CMK (cell line): ENCODE measurements at places on chromosomes 2 and 18.

- DNase-seq: no peak
Measured at GRCh38 chr2:168137510-168138180, 109.8 kb downstream of the STK39 start.

DNA sequence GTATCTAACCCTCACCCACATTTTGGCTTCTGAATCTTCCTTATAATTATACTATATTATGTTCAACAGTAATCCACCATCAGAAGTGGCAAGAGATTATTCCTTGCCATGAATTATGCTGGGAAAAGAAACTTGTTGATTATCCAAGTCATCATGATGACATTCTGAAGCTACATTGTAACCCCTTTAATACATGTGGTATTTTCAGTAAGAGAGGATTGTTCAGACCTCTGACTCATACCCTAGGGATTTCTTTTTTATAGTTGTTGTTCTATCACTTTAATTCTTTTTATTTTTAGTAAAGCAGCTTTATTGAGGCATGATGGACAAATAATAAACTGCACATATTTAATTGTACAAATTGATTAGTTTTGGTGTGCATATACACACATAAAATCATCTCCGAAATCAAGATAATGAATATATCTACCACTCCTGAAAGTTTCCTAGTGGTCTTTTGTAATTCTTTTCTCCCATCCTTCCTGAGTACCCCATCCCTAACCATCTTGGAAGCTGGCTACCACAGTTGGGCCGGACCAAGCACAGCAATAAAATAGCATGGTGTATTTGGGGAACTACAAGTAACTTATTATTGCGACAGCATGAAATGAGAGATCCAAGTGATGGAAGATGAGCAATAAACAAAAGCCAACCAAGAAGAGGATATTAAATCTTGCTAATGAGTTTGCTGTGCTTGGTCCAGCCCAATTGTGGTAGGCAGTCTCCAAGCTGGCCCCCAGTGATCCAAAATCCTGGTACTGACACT is 159.9 kb downstream of the BARD1 start:
- no peak for DNase-seq

- no peak for DNase-seq
Measured at GRCh38 chr2:85853499-85854165, 35.2 kb downstream of the ST3GAL5 start.

DNA sequence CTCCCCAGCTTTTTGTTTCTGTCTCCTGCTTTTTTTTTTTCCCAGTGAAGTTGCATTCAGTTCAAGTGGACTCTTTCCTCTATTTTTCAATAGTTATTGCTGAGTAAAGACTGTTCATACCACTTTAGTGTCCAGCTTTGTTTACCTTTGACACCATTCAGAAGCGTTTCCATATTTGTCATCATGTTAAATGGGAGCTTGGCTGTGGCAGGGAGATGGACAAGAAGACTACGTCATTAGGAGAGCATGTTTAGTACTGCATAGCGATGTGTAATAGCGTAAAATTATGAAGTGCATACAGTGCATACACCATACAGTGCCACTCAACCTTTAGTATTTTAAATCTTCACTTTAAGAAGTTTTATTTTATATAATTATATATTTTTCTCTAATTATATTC is 655.9 kb downstream of the DCC start:
- DNase-seq: no peak

- no peak for DNase-seq
Measured at GRCh38 chr2:66813525-66813924, 378.6 kb downstream of the MEIS1 start.

DNA sequence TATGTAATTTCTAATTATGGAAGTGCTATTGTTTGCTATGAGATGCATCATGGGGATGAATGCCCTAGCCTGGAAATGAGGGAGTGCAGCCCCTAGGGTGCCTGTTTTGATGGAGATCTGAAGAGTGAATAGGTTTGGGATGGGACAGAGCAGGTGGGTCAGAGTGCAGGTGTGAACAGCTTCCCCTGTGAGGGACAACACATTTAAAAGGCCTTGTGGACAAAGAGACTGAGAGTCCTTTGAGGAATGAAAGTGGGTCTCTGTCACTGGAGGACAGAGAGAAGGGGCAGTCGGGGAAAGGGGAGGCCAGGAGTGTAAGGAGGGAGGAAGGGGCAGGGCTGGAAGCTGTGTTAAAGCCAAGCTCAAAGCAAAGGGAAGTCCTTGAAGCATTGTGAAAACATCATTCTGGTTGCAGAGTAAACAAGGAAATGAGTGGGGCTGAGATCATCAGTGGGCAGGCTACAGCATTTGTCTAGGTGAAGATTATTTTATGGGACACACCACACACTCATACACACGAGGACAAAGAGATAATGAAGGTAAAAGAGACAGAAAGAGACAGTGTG is 877.6 kb downstream of the SLC4A3 start:
- no peak for DNase-seq

DNA sequence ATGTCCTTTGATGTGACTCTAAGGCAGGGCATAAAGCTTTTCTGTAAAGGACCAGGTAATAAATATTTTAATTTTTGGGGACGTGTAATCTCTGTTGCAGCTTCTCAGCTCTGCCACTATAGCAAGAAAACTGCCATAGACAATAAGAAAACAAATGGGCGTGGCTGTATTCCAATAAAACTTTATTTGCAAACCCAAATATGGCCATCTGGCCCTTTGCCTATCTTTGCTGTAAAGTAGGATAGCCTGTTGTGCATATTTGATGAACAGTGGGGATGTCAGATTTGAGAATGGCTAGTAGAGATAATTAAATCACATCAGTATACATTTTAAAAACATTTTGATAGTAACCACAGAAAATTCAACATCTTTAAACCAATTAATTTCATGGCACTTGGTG is 95.6 kb upstream of the NOSTRIN start:
- no peak for DNase-seq

- no peak for DNase-seq
Measured at GRCh38 chr2:180728928-180729559, 251.4 kb upstream of the UBE2E3 start.

GRCh38 chr2:15178946-15179345 is 382.2 kb downstream of the NBAS start:
- DNase-seq: no peak

GRCh38 chr2:230225486-230225885 is at the start of gene SP140:
Gene SP140, plus strand, starts transcription at chr2:230225736. Its CDS starts 109 bp downstream, at chr2:230225845.
- no peak for DNase-seq

GRCh38 chr18:32684096-32684495 is 88.7 kb downstream of the KLHL14 start:
- DNase-seq: no peak

DNA sequence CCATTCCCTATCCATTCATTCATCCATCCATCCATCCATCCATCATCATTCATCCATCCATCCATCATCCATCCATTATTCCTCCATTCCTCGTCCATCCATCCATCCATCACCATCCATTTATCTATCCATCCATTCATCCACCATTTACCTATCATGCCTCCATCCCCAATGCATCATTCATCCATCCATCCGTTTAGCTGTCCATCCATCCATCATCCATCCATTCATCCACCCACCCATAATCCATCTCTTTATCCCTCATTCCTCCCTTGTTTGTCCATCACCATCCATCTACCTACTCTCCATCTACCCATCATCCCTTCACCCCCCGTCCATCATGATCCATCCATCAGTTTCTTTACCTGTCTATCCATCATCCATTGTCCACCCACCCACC is 13.6 kb downstream of the NFATC1 start:
- DNase-seq: no peak

- DNase-seq: no peak
Measured at GRCh38 chr2:54143780-54144179, 28.4 kb downstream of the ACYP2 start.

DNA sequence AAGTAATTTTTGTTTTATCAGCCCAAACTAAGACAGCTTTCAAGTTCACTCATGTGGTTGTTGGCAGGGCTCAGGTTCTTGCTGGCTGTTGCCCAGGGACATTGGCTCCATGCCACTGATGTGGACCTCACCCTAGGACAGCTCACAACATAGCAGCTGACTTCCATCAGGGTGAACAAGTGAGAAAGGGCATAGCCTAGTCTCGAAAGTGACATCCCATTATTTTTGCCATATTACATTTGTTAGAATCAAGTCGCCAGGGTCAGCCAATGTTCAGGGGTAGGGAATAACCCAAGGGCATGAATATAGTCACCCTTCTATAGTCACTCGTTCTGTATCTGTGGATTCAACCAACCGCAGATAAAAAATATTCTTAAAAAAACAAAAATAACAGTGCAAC is 10.7 kb upstream of the CWC22 start:
- DNase-seq: no peak

DNA sequence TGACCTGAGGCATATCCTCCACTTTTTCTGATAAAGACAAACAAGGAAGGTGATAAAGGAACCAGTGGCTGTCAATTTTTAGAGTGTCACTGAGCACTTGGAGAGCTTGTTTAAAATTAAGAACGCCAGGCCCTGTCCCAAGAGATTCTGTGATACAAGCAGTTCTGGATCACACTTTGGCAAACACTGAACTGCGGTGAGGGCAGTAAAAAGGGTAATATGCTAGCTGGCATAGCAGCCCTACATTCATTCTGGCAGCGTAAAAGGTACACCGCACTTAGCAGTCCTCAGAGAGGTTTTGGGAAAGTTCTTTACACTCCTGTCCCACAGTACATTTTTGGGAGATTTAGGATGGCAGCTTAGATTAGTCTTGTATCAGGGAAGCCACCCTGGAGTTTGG is 101.3 kb upstream of the CCDC150 start:
- no peak for DNase-seq

- no peak for DNase-seq
Measured at GRCh38 chr18:61334951-61335683, 1.9 kb downstream of the CDH20 start.

GRCh38 chr18:73945130-73945792 is 202.4 kb downstream of the FBXO15 start:
- no peak for DNase-seq

- DNase-seq: no peak
Measured at GRCh38 chr2:29787473-29788465, 133.6 kb downstream of the ALK start.

GRCh38 chr2:198973181-198973580 is 484.6 kb downstream of the SATB2 start:
- no peak for DNase-seq

GRCh38 chr2:151161821-151162551 is 99.7 kb downstream of the RBM43 start:
- DNase-seq: no peak

DNA sequence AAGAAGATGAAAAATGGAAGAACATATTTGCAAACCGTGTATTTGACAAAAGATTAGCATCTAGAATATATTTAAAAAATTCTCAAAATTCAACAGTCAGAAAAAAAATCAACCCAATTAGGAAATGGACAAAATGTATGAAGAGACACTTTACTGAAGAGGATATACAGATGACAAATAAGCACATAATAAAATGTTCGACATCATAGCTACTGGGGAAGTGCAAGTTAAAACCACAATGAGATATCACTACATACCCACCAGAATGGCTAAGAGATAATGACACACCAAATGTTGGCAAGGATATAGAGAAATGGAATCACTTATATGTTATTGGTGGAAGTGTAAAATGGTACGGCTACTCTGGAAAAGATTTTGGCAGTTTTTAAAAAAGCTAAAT is 11.7 kb upstream of the NUP35 start:
- no peak for DNase-seq

DNA sequence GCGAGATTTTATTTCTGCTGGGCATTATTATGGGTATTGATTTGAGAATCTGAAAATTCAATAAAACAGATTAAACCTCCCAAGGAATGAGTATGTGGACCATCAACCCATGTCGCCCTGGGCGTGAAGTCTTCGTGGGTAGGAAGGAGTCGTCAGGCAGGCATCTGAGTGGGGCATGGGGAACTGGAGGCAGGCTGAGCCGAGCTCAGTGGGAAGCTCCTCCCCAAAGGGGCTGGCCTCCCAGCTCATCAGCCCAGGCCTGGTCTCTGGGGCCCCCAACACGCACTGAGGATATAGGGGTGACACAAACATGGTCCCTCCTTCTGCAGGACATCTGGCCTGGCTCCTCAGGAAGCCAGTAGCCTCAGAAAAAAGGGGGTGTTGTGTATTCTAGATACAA is 265.2 kb downstream of the TFCP2L1 start:
- DNase-seq: no peak

- DNase-seq: no peak
Measured at GRCh38 chr2:119360423-119360966, 6.1 kb downstream of the C2orf76 start.

DNA sequence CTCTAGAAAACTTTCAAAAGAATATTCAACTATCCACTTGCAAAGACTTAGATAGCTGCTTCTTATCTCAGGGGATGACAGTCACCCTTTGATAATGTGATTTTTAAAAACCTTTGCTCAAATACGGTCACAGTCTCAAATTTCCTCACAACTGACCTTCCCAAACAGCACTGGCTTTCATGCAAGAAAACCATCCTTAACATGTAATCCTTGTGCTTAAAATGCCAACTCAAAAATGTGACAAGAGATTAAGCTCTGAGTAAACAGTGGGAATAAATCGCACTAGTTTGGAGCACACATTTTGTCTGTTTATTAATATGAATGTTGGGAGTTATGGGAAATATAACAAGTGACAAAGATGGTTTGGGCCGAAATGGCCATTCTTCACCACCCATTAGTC is 87.5 kb upstream of the CCBE1 start:
- no peak for DNase-seq

- DNase-seq: no peak
Measured at GRCh38 chr2:221018262-221018661, 553.8 kb downstream of the EPHA4 start.

GRCh38 chr18:8969639-8970390 is 132.7 kb upstream of the NDUFV2 start:
- no peak for DNase-seq

GRCh38 chr18:37242826-37243560 is 322.6 kb downstream of the CELF4 start:
- DNase-seq: no peak

DNA sequence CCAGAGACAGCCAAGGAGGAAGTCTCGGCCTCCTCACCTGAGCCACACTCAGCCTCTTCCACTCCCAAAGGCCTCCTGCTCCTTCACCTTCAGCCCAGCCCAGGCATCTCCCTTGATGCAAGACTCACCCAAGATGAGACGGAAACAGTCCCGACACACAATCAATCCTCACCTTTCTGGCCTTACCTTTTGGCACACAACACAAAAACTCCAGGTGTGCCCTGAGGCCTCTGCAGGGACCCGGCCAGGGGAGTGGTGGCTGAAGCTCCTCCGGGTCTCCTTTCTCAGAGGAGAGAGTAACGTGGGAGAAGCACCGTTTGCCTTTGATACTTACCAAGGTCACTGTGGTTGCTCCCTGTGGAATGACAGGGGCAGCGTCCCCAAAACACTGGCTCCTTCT is 23.8 kb upstream of the EFHD1 start:
- no peak for DNase-seq
